ENCODE measurements at places on chromosomes 1 and 21. TPM values are rescaled to one million over a fixed set of nuclear protein-coding genes. Genes with fewer than 3 reads are reported as not detected.

PGLYRP4 gene
- polyA plus RNA-seq, result not detected

- no peak for DNase-seq
These were observed 316.8 kb downstream of the PTBP2 start for GRCh38 chr1:97038410-97038809.

MCL1 gene
- 175 TPM for polyA plus RNA-seq

FCRL4 gene
- polyA plus RNA-seq, result not detected

GRCh38 chr1:210588946-210589345 is 260.2 kb downstream of the HHAT start:
- DNase-seq, result no peak

- DNase-seq, result no peak
These were observed 678.5 kb downstream of the USP25 start for GRCh38 chr21:16408280-16408679.

GRCh38 chr1:167409183-167409582 is 109.1 kb downstream of the CD247 start:
- DNase-seq, result no peak

- DNase-seq, result no peak
These were observed 6.4 kb downstream of the ACTN2 start for GRCh38 chr1:236692742-236693141.

GPR161 gene
- 20.6 TPM for polyA plus RNA-seq

SPRR2E gene
- polyA plus RNA-seq, result not detected

GRCh38 chr1:244369256-244370057 is 82.3 kb downstream of the ADSS2 start:
- no peak for DNase-seq

- no peak for DNase-seq
These were observed 124.4 kb upstream of the CACYBP start for GRCh38 chr1:174875306-174875705.

MAN1C1 gene
- polyA plus RNA-seq, result 15.2 TPM

GRCh38 chr1:207944571-207944970 is 33.6 kb upstream of the CD34 start:
- no peak for DNase-seq

- DNase-seq, result no peak
These were observed 95.9 kb downstream of the PTPN14 start for GRCh38 chr1:214455479-214455878.

- DNase-seq, result no peak
These were observed 4.0 kb upstream of the ETV3 start for GRCh38 chr1:157142201-157142600.

DNA sequence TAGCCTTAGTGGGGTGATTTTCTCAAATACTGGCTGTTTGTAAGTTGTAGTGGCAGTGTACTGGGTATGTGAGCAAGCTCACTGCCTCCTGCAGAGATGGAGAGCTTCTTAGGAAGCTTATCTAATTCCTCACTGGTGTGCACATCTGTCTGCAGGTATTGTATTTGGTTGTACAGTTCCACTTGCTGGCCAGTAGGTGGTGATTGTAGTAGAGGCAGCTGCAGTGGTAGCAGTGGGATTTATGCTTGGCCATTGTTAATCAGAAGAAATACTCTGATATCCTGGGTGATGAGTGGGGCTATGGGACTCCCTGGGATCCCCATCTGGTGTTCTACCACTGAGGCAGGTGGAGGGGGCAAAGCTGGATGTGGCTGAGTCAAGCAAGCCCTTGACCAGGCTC is 276.1 kb upstream of the SPAG17 start:
- no peak for DNase-seq

- DNase-seq, result no peak
These were observed 213.7 kb upstream of the HOOK1 start for GRCh38 chr1:59601041-59601441.

- DNase-seq, result no peak
These were observed 2.9 kb downstream of the OR10J5 start for GRCh38 chr1:159532922-159533321.

- DNase-seq, result peak; percentile 47
These were observed 53.4 kb upstream of the EDN2 start for GRCh38 chr1:41537788-41538351.

- DNase-seq, result no peak
These were observed 31.7 kb downstream of the PROX1 start for GRCh38 chr1:214019499-214019898.

DNA sequence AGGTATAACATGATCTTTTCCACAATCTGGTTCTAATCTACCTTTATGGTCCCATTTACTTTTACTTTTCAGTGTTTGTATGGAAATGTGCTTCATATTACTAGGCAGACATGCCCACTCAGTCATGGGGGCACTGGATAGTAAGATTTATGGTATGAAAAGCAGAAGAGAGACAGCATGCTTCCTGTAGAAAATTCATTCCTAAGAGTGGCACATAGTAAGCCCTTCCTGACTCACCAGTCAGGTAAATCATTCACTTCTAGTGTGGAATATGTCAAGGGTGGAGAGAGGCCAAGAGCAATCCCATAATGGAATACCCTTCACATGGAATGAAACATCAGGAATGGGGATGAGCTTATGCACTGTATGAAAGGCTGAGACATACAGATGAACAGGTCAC is 49.5 kb upstream of the BCL10 start:
- no peak for DNase-seq

GRCh38 chr1:30687886-30688285 is 35.5 kb downstream of the MATN1 start:
- no peak for DNase-seq

DNA sequence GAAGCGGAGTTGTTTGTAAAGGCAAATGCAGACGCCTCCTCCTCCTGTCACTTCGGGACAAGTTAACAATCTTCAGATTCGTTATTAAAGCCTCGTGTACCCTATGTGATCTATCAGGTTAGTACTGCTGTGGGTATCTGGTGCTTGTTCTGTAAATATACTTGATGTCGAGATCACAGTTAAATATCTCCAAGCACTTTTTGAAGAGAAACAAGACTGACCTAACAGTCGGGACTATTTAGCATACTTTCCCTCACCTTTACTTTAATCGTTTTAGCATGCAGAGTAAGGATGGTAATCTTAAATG is 710 bp downstream of the KLHL20 start:
- DNase-seq, result peak; percentile 10

DNA sequence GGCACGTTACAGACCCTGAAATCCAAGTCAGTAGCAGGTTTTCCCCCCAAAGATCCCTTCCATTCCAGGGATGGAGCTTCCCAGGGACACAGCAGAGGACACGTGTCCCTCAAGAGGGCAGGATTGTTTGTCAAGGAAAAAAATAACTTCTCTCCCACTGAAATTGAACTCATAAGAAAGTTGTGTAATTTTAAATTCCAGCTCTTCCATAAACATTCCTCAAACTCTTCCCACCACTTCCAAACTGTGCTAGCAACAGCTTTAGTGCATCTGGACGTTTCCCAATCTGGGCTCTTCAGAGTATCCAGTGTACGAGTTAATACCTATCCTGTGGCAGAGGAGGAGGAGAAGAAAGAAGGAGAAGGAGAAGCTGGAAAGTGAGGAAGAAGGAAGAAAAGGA is 79.6 kb downstream of the PSMG1 start:
- DNase-seq, result no peak

GRCh38 chr21:45220071-45220481 is 67.6 kb downstream of the POFUT2 start:
- no peak for DNase-seq

OLIG2 gene
- polyA plus RNA-seq, result not detected

DNA sequence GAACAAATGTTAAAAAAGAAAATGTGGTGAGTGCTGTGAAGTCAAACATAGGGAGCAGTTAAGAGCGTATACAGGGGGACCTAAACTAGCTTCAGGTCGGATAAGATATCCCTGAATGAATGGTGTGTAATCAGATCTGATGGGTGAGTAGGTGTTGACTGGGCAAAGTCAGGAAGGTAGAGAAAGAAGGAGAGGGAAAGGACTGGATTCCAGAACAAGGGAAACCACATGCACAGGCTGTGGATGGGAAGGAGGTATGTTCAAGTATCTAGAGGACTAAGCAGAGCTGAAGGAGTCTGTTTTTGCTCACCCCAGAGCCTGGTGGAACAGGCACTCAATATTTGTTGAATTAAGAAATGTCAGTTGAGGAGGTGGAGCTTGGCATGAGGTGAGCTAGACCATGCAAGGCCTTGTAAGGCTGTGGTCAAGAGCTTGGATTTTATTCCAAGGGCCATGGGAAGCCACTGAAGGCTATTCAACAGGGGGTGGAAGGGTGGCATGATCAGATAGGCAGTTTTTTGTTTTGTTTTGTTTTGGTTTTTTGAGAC is 27.4 kb downstream of the MAP7D1 start:
- DNase-seq, result no peak

NBPF10 gene
- polyA plus RNA-seq, result 2.8 TPM

THEM5 gene
- polyA plus RNA-seq, result 0.29 TPM

DNA sequence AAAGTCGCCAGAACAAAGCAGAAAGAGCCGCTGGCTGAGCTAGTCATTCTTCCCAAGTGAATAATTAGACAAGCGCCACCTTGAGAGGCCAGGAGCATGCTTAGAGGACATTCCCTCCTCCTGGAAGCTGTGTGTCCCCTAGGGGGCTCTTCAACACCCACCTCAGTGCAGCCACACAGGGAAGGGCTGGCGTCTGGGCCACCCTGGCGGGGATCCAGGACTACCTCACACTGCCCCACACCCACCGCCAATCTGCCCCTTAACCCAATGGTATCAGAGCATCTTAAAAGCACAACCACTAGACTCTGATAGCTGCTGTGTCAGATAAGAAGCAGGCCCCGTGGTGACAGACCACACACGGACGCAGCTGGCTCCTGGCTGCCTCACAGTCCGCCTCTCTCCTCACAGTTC is 24.9 kb downstream of the SETD4 start:
- no peak for DNase-seq

DNA sequence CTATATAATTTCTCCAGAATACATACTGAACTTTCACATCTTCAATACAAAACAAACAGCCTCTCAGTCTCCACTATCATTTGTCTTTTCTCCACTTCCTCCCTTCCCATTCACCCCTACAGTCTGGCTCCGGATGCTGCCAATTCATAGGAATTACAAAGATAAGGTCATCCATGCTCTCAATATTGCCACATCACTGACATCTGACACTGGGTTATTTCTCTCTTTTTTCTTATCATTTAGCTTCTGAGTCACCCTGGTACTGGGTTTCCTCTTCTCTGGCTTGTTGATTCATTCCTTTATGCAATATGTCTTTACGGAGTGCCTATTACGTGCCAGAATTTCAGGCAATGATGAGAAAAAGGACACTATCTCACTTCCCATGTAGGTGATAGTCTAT is 3.1 kb upstream of the SH3BP5L start:
- no peak for DNase-seq

USF1 gene
- polyA plus RNA-seq, result 60.2 TPM

DNA sequence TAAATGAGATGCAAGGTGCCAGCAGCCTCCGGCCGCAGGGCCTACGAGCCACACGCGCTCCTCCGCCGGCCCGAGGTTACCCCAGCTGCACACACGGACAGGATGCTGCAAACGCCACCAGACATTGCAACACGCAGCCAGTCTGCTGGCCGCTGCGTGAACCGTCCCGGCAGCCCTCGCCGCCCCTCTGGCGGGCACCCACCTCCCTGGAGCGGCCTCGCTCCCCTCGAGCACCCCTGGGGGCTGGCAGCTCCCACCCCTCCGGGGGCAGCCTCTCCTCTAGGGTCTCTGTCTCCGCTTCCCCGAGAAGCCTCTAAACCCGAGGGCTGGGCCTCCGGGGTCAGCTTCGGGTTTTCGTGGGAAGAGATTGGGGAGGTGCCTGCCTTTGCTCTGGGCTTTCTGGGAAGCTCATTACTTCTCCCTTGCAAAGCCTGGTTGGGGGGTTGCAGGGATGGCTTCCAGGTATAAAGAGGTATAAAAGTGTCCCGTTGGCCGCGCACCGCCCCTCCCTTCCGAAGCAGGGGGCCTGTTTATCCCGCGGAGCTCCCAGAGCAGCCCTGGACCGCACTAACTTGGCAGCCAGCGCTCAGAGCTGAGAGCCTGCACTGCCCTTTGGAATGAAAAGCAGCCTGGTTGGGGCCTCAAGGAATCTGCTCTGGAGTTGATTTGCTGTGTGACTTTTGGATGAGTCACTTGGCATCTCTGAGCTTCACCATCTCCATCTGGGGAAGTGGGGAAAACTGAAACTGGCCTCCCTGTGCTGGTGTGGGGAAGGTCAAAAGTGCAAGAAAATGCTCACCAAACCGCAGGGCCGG is 21.8 kb downstream of the DHRS3 start:
- no peak for DNase-seq
